ENCODE measurements at places on chromosomes 6 and 20.

GRCh38 chr20:12152996-12153395 lies 235.3 kb downstream of the BTBD3 start:
- no peak for DNase-seq

DNA sequence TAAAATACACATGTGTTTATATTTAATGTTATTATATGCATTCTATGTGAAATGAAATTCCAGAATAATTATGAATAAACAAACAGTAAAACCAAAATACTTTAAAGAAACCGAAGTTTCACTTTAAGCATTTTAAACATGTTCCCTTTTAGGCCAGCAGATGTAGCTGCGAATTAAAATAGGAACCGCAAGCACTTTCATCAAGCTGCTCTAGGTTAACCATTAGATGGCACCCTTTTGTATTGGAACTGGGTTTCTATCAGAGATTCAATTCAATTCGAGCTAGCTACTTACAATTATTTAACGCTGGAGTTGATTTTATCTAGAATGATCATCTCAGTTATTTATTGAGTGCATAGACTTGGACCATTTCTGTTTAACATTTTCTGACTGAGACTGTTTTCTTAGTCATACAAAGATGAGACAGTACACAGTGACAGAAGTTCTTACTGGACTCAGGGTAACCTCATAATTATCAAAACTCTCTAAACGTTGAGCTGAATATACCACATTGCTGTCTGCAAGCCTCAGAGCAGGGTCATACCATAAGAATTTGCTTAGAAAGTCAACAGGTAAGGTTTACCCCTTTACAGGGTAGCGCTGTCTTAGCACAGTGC lies 8.5 kb downstream of the TMEM242 start:
- DNase-seq: peak; percentile 57

DNA sequence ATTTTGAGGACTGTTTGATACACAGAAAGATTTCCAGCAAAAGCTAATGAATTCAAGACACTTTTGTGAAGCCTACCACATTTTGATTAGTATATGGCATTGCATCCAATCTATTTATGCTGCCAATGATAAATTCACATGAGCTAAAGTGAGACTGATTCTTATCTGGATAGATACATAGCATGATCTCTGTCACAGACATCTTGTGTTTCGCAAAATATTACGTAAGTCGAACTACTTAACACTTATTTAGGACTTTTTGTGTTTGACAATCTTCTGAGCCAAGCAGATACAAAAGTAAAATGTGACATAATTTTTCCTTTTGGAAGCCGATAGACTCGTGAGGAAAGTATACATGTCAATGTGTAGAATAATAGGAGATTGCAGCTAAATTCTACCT lies 251.6 kb downstream of the HACE1 start:
- DNase-seq: no peak

- DNase-seq: no peak
Measured at GRCh38 chr6:346386-347030, 45.0 kb upstream of the IRF4 start.

- no peak for DNase-seq
Measured at GRCh38 chr20:16005021-16005914, 568.0 kb downstream of the KIF16B start.

DNA sequence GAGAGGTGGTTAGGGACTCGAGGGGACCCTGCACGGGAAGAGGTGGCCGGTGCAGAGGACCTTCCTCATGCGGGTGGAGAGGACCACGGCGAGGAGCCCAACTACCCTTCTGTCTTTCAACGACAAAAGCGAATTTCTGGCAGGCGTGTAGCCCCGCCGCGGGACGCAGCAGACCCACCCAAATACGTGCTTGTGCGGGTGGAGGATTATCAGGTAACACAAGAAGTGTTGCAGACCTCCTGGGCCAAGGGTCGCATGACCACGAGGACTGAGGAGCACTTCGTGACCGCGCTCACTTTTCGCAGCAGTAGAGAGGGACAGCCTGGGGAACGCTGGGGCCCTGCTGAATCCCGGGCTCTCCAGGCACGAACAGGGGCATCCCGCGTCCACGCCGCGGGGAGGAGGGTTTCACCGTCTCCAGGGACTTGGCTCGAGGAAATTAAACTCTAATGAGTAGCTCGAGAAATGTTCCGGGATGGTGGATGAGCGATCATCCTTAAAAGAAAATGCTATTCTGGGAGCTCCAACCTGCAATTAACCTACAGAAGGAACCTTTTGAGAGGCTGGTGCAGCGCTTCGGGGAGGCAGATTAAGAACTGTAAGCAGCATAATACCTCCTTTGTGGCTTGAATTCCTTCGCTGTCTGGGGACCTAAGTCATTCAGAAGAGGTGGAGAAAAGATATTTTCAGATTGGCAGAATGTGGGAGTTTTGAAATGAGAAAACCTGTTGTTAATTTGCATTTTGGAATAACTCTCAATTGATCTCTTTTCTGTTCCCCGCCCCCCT lies 804 bp downstream of the C6orf141 start:
- DNase-seq: no peak

DNA sequence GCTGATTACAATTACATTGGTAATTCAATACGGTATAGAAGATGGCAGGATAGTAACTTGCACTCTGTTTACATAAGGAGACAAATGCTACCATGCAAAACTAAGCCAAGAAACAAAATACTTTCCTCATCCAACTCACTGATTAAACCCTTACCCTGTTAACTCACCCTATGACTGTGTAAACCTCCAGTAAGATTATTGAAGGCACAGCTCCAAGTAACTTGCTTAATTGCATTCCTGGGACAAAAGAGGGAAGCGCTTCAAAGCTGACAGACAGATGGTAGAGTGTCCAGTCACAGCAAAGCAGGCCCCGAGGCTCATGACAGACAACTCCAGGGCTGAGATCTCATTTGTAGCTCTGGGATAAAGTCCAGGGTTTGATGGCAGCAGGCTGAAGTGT lies 6.9 kb upstream of the KIF16B start:
- DNase-seq: no peak

GRCh38 chr20:54088430-54088829 lies 18.0 kb upstream of the BCAS1 start:
- DNase-seq: no peak

DNA sequence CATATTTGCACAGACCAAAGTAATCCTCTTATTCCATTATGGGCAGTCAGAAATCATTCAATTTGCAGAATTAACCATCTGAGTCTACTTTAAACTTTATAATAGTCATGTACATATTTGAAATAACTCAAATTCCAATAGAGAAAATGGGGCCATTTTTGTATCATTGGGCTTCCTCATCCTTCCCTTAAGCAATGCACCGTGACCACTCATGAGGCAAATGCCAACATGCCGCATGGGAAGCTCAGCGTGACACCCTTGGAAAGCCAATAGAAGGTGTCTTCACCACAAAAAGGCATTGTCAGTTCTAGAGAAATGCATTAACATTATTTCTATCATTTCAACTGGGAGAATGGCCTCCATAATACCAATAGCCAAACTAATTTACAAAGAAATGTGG lies 38.5 kb downstream of the SIM1 start:
- no peak for DNase-seq

DNA sequence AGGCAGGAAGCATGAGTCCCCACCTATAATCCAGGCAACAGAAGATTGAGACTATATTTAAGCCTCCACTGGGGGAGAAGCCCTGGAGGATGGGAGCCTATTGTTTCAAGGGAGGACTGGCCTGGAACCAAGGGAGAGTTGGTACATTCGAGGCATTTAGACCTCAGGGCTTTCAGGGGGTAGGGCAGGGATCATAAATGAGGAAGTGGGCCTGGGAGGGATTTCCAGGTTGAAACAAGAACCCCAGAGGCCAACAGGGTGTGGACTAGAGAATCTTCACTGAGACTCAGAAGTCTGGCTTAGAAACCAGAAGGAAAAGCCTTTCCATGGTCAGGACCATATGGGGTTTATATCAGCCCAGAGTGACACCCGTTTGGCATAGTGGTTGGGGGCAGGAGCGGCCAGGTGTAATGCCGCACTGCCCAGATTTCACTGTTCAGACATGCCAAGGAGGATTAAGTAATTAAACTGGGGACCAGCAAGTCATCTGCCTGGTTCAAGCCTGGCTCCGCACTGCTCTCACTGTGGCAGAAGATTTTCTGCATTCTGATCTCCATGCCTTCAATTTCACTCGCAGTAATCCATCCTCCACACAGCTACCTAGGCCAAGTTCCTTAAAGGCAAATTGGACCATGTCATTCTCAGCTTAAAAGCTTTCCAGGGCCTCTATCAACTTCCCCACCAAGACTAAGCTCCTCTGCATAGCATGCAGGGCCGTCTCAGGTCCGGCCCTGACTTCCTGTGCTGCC lies 17.8 kb downstream of the LRFN2 start:
- DNase-seq: no peak

- DNase-seq: no peak
Measured at GRCh38 chr6:44066394-44067172, 60.7 kb downstream of the MRPL14 start.

DNA sequence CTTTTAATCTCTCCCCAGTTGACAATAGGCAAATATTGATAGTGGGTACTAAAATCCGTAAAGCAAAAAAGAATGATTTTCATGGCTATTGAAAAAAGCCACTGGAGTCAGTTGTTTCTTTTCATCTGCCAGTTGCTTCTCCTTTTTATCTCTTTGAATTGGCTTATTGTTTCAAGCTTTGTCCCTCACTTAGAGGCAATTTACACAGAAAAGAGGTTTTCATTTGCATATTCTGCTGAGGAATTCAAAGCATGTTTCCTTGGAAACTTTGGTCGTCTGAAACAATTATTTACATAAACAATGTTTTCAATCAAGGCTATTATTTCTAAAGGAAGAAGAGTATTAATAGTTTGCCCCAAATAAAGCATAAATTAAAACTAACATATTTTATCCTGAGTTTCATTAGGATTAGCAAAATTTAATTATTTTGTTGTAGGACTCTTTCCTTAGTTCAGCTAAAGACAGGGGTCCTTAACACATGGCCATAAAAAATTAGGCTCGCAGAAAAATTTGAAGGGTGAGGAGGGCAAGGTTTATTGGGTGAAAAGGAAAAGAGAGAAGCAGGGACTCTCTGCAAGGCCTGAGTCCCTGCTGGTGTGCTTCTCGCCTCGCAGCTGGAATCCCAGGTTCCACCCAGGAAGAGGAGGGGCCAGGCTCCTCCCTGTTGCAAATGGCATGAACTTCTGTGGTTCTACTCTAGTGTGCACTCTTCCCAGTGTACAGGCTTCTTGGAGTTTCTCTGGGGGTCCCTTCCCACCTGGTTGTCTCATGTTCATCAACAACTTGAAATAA lies 138.8 kb upstream of the LAMA2 start:
- no peak for DNase-seq

- DNase-seq: no peak
Measured at GRCh38 chr6:92376691-92377090, 1042.7 kb downstream of the EPHA7 start.

DNA sequence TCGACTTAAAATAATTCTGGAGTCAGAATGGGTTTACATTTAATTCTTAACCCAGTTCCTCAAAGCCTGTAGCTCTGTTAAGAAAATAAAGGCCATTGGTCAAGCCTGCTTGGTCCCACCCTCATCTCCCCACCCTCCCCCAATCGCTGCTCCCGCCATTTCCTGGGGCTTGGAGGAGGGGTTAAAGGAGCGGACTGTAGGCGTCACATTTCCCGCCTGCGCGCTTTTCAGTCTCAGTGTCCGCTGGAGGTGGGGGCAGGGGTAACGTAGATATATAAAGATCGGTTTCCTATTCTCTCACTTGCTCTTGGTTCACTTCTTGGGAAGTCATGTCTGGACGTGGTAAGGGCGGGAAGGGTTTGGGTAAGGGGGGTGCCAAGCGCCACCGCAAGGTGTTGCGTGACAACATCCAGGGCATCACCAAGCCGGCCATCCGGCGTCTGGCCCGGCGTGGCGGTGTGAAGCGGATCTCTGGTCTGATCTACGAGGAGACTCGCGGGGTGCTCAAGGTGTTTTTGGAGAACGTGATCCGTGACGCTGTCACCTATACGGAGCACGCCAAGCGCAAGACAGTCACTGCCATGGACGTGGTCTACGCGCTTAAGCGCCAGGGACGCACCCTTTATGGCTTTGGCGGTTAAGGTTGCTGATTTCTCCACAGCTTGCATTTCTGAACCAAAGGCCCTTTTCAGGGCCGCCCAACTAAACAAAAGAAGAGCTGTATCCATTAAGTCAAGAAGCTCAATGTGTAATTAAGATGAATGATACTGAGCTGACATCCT lies 58.9 kb downstream of the TRIM38 start:
- DNase-seq: peak; percentile 95

DNA sequence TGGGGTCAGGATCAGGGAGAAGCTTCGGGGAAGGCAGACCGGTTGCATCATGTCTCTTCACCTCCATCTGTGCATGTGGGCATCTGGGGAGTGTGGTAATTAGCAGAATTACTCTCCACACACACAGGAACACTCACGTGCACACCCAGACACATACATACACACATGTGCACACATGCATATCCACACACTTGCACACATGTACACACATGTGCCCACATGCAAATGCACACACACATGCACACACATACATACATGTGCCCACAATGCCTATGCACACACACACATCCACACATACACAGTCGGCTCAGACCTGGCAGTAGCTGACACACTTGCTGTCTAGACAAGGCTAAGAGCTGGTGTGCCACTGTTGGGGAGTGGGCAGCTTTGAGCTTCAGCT lies 212.3 kb upstream of the PMEPA1 start:
- no peak for DNase-seq

DNA sequence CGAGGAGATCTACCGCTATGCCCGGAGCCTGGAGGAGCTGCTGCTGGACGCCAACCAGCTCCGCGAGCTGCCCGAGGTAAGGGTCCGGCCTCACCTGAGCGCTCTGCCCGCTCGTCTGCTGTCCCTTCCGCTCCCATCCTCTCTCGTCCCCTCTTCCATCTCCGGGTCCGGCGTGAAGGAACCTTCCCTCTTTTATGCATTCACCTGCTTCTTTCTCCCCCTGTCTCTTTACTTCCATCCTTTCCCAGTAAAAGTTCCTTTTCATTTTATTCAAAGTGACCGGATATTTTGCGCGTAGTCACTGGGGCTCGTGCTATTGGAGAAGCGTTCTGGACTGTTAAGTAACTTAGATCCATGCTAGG lies 516 bp downstream of the LRRC1 start:
- DNase-seq: no peak

DNA sequence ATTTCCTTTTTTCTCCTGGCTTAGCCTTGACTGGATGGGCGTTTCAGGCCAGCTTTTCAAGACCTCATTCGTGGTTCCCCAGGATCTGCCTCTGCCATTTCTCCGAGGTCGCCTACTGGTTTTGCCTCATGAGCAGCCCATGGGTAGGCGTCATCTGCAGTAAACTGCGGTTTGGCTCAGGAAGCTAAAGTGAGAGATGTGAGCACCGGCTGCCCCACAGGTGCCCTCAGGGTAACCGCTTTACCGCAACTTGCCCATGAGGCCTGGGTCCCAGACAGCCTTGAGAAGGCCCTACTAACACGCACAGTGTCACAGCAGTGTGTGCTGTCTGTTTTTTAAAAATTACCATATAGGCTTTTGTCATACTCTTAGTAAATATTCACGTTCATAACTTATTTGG lies 53.4 kb upstream of the TBXT start:
- DNase-seq: no peak
